ENCODE measurements at places on chromosomes 12 and 14. TPM values are rescaled to one million over a fixed set of nuclear protein-coding genes. Genes with fewer than 3 reads are reported as not detected.

Gene RABGGTA
- polyA plus RNA-seq: 10.1 TPM

Gene KIF5A
- 0.13 TPM for polyA plus RNA-seq

Gene ZDHHC22
- not detected for polyA plus RNA-seq

Gene KRT71
- polyA plus RNA-seq: not detected

DNA sequence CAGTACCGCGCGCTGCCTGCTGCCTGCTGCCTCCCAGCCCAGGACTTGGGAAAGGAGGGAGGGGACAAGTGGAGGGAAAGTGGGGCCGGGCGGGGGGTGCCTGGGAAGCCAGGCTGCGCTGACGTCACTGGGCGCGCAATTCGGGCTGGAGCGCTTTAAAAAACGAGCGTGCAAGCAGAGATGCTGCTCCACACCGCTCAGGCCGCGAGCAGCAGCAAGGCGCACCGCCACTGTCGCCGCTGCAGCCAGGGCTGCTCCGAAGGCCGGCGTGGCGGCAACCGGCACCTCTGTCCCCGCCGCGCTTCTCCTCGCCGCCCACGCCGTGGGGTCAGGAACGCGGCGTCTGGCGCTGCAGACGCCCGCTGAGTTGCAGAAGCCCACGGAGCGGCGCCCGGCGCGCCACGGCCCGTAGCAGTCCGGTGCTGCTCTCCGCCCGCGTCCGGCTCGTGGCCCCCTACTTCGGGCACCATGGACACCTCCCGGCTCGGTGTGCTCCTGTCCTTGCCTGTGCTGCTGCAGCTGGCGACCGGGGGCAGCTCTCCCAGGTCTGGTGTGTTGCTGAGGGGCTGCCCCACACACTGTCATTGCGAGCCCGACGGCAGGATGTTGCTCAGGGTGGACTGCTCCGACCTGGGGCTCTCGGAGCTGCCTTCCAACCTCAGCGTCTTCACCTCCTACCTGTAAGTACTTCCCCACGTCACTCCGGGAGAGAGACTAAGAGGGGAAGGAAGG, at the start of gene LGR5:
Gene LGR5 (plus strand): TSS at position 186 of the 732 bp plus-strand sequence. CDS start 283 bp downstream, at position 469.
- DNase-seq: peak; percentile 88

GRCh38 chr12:125151284-125151683, 86.0 kb downstream of the AACS start:
- no peak for DNase-seq

DNA sequence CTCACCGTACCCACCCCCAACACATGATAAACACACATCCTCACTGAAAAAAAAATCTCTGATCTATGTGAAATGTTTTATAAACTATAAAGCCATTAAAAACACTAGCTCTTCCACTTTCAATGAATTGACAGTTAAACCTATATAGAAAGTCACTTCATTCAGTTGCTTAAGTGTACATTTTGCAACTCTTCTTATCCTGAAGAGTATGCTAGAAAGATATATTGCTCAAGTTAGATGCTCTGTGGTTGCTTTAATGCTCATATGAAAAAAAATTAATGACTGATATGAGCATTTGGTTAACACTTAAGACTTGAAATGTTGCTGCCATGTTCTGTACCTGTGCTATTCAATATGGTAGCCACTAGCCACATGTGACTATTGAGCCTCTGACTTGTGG, 21.0 kb upstream of the MIA2 start:
- no peak for DNase-seq
